ENCODE measurements at places on chromosomes 2 and 18.
A peak's percentile ranks its signal among the peaks of the same experiment; 100 is the strongest.

GRCh38 chr2:232925153-232925820 lies 55.2 kb downstream of the SNORC start:
- DNase-seq = no peak

- DNase-seq = no peak
Observed at GRCh38 chr18:31783059-31783458, 22.4 kb upstream of the SLC25A52 start.

GRCh38 chr2:236782938-236783337 lies 213.3 kb downstream of the ACKR3 start:
- DNase-seq = no peak

GRCh38 chr2:136281281-136282114 lies 163.5 kb upstream of the CXCR4 start:
- DNase-seq = peak; percentile 18

- DNase-seq = no peak
Observed at GRCh38 chr2:45938649-45939511, 287.4 kb downstream of the PRKCE start.

GRCh38 chr2:213376644-213377043 lies 92.4 kb downstream of the SPAG16 start:
- DNase-seq = no peak

DNA sequence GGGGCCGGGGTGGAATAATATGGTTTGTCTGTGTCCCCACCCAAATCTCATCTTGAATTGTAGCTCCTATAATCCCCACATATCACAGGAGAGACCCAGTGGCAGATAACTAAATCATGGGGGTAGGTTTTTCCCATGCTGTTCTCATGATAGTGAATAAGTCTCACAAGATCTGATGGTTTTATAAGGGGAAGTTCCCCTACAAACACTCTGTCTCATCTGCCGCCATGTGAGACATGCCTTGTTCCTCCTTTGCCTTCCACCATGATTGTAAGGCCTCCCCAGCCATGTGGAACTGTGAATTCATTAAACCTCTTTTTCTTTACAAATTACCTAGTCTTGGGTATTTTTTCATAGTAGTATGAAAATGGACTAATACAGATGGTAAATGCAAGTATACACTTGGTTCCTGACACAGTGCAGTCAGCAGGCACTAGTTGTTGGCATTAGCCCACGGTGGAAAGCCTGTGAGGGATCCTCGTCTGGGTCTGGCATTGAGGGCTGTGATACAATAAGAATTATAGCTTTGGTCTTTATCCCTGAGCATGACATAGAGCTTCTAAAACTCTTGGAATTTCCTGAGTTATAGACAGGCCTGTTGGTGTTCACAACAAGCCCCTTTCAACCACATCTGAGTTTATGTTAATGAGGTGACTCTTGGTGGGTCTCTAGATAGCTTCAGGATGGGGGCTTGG lies 135.8 kb downstream of the CABLES1 start:
- no peak for DNase-seq

- no peak for DNase-seq
Observed at GRCh38 chr2:211649331-211649730, 889.3 kb downstream of the ERBB4 start.

DNA sequence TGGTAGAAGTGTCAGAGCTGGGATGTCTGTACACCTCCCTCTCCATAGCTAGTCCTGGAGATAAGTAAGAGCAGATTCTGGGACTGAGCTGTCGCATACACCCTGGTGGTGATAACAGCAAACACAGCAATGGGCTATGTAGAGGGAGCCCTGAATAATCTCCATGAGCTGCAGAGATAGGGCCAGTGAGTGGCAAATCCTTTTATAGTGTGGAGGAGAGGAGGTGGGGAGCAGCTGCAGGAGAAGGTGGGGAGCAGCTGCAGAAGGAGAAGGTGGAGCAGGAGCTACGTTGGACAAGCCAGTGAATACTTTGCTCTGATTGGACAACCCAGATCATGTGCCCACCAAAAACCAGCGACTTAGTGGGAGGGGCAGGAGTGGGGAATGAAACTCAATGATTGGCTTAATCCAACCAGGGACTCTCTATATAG lies 85.5 kb downstream of the TMEM247 start:
- DNase-seq = no peak

DNA sequence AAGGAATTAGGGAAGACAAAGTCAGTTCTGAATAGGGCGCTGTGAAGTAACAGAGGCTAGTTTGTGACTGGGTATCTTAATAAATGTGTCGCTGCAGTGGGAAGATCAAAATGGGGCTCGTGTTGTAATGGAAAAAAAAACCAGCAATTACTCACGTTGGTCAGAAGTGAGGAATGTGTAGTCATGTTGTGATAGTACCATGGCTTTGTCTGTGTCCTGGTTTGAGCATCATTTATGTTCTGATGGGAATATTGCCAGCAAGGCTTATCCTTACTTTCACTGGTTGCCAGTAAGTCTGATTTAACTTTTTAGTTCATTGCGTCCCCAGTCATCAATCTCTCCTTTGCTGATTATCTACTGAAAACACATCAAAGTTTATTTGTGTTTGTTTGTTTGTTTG lies 467.6 kb downstream of the NYAP2 start:
- DNase-seq = no peak

DNA sequence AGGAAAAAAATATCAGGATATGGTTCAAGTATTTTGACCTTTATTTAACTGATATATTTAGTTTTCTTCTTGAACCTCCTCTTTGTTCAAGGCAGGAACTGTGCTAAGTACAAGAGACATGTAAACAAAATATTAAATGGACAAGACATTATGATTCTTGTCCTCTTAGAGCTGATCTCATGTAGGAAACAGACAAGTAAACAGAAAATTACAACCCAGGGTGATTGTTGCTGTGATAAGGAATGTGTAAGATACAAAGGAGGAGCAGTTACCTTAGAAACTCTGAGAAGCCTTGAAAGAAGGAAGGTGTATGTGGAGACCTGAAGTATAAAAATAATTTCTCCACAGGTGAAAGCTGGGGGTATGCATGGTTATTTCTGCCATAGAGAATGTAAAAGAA lies 12.9 kb downstream of the RBM45 start:
- no peak for DNase-seq

DNA sequence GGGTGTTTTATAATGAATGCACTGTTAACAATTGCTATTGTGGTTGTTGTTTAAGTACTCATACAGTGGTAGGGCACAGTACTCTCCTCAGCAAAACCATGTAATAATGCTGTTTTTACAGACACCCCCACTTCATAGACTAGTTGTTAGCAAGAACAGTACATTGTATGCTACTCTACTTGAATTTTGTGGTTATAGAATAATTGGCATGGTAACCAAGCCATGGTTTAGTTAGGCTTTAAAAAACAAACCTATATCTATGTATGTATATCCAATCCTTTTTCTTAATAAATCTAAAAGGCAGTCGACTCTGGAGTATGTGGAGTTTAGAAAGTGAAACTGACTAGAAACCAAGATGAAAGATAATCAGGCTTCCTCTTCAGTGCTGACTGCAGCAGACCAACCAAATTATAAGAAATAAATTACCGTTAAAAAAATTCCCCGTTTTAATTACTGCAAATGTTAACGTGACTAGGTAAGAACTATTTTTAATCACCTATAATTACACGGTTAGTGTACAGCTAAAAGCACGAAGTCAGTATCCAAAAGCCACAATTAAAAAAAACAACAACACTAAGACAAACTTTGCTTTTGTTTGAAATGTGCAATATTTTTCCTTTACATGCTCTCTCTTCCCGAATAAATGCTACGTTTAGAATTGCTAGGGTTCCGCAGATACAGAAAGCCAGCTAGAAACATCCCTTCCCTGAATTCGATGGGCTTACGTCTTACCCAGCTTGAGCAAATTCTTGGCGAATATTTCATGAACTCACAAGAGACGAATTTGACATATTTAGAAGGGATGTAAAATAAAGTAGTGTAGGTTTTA lies 113.3 kb upstream of the SERTAD2 start:
- DNase-seq = no peak

DNA sequence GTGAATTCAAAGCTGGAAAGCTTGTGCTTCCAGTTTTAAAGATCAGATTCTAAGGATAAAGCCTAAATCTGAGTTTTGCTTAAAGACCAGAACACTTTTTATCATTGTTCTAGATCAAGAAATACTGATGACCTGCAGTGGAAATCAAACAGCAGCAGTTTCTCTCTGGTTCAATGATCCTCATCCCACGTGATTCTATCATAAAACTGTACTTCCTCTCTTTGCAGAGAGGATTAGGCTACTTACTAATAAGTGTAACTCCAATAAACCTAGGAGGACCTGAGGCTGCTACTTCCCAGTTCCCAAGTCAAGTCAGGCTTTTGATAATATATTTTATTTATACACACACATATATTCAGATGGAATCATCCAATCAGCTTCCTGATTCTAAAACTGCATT lies 81.9 kb downstream of the TCF4 start:
- DNase-seq = no peak

DNA sequence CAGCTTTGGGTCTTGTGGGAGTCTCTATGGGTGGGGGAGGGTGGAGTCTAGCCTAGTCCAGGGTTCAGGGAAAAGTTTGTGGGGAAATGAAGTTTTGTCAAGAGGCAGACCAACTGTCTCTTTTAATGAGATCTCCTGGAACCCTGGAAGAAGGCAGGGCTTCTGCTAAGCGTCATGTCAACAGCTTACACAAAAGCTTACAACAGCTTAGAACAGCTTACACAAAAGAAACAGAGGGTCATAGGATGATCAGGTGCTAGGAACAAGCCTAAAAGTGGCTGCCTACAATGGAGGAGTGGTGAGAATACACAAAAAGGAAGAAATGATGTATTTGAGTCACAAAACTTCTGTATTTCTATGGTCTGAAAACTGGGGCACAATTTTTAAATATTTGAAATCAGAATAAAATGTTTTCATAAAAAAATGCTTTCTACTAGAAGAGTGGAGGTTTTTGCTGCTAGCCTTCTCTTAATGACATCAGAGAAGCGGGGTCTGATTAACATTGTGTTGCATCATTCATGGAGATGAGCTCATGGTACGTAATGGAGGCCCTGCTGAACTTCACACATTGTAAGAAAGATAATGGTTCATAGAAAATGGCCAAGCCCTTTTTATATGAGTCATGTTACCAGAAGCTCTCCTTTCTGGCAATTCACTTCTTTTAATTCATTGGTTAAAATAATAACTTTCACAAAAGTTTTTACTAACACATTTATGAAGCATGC lies 351.0 kb downstream of the PIK3C3 start:
- DNase-seq = no peak

DNA sequence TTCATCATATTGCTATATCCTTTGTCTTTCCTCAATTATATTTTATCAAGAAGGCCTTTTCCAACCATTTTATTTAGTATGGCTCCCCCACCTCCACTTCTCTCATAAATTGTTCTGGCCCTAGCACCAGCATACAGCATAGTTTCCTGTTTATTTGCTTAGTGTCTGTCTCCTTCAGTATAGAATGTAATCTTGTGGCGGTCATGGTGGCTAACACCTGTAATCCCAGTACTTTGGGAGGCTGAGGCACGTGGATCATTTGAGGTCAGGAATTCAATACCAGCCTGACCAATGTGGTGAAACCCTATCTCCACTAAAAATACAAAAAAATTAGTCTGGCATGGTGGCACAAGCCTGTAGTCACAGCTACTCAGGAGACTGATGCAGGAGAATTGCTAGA lies 39.6 kb upstream of the CLASP1 start:
- DNase-seq = no peak

GRCh38 chr2:157336137-157337010 lies 10.8 kb upstream of the ERMN start:
- DNase-seq = no peak

GRCh38 chr18:59148192-59148591 lies 8.5 kb downstream of the SEC11C start:
- no peak for DNase-seq

DNA sequence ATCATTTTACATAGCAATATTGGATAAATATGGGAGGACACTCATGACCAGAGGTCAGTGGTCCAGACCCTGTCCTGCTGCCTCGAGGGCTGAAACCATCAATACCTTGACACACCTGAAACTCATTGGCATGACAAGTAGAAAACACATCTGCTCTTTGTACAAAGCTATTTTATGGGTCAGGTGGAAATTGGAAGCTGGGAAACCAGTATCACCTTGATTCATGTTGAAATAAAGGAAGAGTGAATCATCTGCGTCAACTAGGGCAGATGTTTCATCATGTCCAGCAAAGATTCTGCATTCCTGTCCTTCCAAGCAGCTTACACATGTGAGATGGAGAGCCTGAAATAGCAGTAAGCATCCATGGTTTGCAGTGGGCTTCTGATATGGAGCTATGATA lies 80.0 kb upstream of the ERBB4 start:
- no peak for DNase-seq

DNA sequence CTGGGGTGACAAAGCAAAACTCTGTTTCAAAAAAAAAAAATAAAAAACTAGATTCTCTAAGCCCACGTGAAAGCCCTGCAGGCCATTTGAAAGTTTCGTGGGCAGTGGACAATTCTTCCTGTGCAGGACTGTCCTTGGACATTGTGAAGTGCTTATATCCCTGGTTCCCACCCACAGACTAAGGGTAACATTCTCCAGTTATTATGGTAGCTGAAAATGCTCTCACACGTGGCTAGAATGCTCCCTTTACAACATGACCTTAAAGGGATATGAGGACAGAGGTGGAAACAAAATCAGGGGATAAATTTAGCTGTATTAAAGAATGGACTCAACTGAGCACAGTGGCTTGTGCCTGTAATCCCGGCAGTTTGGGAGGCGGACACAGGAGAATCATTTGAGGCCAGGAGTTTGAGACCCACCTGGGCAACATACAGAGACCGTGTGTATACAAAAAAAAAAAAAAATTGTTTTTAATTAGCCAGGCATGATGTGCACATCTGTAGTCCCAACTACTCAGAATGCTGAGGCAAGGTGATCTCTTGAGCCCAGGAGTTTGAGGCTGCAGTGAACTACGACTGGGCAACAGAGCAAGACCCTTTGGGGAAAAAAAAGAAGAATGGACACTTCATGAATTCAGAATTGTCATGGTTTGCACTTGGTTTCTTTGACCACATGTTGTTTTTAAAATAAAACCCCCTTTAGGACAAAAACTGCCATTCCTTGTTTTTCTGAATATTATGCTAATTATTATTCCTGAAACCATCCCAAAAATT lies 167.9 kb downstream of the MGAT5 start:
- DNase-seq = no peak

DNA sequence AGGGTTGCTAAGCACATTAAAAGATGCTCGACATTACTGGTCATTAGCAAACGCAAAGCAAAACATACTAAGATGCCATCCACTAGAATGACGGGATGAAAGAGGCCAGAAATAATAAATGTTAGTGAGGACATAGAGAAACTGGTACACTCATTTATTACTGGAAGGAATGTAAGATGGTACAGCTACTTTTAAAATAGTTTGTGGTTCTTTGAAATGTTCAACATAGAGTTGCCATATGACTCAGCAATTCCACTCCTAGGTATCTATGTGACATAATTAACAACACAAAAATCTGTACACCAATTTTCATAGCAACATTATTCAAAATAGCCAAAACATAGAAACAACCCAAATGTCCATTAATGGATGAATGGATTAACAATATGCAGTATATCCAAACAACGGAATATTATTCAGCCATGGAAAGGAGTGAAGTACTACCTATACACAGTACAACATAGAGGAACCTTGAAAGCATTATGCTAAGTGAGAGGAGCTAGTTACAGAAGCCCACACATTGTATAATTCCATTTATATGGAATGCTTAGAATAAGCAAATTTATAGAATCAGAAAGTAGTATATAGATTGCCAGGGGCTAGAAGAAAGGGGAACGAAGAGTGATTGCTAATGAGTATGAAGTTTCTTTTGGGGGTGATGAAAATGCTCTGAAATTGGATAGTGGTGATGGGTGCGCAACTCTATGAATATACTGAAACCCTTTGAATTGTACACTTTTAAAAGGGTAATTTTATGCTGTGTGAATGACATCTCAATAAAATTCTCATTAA lies 61.9 kb upstream of the IL1R1 start:
- DNase-seq = no peak
